Stimulated activated CD4-positive, alpha-beta T cell treated with anti-CD3 and anti-CD28 coated beads, Interleukin-12 subunit alpha, Interleukin-12 subunit beta, amount 100 ng/mL, for 48 hours (primary cell): ENCODE measurements at places on chromosomes 6 and 20.

- no peak for DNase-seq
Observed at GRCh38 chr6:53240139-53240538, 91.5 kb upstream of the GCM1 start.

DNA sequence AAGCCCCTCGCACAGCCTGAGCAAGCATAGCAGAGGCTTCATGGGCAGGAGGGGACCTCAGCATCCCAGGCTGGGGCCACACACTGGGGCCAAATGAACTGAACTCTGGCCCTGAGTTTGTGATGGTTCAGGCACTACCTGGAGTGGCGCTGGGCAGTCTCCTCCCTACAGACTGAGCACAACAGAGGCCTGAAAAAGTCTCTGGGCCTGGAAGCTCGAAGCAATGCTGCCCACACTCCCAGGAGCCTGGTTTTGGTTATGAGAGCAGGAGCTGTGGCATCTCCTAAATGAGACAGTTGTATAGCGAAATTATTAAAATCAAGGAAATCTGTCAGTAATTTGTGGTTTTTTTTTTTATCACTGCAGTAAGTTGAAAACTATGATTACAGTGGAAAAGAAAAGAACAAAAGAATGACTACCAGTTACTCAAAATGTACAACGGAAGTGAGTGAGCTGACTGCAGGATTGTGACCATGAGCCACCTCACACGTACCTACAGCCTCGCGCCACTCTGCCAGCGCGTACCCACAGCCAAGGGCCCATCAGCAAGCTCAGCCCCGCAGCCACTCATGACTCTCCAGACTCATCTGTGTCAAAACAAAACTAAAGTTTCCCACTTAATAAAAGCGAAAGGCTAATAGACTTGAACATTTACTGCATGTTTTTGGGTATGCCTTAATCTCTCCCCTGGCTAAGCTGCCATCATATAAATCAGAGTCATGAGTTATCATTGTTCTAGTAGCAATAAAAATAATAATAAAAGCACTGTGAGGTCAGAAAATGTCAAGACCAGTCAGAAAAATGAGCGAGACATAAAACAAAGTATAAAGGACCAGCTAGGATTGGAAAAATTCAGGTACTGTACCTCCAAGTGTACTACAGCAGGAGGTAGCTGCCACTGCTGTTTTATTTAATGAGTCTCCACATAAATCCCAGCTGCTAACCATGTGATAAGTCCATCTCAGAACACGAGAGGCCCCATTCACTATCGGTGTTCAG lies 177.0 kb downstream of the FOXC1 start:
- no peak for DNase-seq

GRCh38 chr20:3745686-3746173 lies 13.2 kb downstream of the HSPA12B start:
- DNase-seq = no peak

GRCh38 chr20:38880952-38881735 lies 45.1 kb upstream of the FAM83D start:
- no peak for DNase-seq

GRCh38 chr6:42269974-42270510 lies 52.4 kb upstream of the MRPS10 start:
- no peak for DNase-seq

GRCh38 chr20:44210406-44211176 lies at the start of gene OSER1:
Gene OSER1 (minus strand): TSS chr20:44210771. CDS start chr20:44206957, 3,814 bp downstream.
- peak; percentile 95 for DNase-seq

- DNase-seq = no peak
Observed at GRCh38 chr6:160912411-160912810, 79.2 kb upstream of the MAP3K4 start.

DNA sequence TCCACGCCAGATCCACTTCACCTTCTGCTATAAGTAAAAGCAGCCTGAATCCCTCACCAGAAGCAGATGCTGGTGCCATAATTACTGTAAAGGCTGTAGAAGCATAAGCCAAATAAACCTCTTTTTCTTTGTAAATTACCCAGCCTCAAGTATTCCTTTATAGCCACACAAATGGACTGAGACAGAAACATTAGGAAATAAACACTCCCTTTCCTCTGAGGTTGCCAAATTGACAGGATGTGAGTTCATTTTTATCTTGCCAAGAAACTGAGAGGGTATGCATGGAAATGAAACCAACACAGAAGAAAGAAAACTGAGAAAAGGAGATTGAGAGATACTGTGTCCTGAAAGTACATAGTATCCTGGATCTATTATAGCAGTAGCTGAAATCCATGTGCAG lies 481.2 kb downstream of the HAO1 start:
- no peak for DNase-seq

DNA sequence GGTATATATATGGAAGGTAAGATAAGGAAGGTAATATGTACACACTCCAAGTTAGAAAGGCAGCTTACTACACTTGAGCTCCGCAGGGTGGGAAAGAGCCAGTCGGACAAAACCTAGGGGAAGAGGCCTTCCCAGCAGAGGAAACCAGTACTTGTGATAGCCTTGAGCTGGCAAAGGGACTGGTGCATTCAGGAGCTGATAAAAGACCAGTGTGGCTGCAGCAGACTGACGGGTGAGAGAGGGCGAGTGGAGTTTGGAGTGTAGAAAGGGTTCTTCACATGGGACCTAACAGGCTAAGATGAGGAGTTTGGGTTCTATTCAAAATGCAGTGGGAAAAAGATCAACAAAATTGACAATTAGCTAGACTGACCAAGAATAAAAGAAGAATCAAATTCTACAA lies 49.3 kb upstream of the KIF13A start:
- no peak for DNase-seq

DNA sequence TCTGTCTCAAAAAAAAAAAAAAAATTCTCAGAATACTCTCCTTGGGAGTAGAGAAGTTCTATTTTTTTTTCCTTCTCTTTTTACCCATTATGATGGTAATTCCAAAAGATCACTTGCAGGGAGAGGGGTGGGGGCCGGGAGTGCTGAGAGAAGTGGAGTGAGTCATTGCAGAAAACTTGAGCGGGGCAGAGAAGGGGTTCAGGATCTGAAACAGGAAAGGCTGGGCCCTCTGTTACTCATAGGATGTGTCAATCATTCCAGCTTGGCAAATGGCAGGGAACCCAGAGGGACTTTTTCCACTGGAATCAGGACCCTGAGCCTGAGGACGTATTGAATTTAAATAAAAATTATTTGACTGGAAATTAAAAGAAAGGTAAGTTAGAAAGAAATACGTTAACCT lies 111.4 kb upstream of the ARMC2 start:
- DNase-seq = no peak

GRCh38 chr6:45714741-45715507 lies 300.7 kb downstream of the CLIC5 start:
- peak; percentile 34 for DNase-seq

DNA sequence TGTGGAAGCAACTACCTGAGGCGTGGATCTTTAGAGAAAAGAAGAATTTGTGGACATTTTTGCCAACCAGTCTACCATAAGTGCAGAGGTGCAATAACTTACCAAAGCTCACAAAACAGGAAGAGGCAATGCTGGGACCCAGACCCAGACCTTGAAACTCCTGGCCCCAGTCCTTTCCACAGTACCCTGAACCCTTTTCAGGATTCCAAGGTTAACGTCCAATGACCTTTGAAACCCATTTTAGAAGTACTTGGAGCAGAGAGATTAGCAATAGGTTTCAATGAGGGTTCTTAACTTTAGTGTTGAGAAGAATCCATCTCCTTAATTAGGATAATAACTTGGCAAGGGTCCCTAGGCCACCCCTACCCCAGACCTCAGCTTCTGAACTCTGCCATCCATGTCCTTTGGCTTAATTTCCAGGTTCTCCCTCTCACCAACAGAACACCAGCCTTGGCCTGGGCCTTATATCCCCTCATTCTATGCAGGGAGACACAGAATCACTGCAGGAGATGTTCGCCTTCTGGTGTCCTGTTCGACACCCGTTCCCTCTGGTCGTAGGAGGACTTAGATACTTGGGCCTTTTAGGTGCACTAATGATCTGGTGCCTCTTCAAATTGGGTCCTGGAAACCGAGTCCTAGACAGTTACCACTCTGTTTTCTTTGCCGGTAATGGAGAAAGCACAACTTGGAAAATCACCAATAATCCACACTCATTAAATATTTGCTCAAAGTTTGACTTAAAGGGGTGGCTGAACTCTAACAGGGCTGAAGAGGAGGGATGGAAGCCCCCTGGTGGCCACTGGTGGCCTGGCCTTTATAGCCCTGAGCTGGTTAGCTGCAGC lies 40.6 kb downstream of the ISM1 start:
- DNase-seq = peak; percentile 43

- DNase-seq = no peak
Observed at GRCh38 chr6:157946053-157946617, 35.5 kb upstream of the SYNJ2 start.

DNA sequence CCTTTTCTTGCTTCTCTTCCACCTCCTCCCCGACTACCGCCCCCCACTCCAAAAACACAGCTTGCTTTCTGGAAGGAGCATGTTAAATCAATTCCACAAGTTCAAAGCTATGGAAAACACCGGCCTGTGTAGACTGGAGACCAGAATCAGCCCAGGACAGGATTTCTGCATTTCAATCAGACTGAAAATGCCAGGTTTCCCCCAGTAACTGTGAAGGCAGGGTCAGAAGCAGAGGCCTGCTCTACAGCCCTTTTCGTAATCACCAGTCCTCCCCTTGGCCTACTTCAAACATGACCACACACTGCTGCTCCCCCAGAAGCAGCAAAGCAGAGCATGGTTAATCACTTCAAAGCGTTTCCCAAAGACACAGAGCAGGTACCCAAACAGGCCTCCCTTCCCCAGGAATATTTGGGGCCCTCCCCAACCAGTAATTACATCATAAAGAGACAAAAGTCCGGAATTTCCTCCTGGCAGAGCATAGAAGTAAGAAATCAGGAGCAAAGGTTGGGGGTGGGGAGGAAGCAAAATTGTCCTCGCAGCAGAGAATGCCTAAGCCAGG lies 38.4 kb downstream of the ZMYND8 start:
- DNase-seq = no peak

- DNase-seq = peak; percentile 51
Observed at GRCh38 chr6:109690373-109690736, 647 bp downstream of the AK9 start.

GRCh38 chr20:44309763-44310663 lies 989 bp downstream of the FITM2 start:
- no peak for DNase-seq

DNA sequence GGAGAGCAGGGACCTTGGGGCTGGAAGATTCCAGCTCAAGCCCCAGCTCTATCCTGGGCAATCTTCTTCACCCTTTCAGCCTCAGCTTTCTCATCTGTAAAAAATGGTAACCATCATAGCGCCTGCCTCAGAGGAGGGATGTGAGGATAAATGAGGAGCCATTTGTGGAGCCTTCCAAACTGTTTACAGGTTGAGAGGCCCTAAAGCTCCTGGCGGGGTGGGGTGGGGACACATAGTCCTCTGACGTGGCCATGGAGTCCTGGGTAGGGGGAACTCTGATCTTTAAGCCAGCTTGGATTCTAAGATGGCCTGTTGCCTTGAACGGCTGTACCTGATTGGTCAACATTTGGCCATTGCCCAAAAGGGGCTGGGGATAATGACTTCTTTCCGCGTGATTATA lies 111.1 kb downstream of the TOX2 start:
- DNase-seq = no peak

DNA sequence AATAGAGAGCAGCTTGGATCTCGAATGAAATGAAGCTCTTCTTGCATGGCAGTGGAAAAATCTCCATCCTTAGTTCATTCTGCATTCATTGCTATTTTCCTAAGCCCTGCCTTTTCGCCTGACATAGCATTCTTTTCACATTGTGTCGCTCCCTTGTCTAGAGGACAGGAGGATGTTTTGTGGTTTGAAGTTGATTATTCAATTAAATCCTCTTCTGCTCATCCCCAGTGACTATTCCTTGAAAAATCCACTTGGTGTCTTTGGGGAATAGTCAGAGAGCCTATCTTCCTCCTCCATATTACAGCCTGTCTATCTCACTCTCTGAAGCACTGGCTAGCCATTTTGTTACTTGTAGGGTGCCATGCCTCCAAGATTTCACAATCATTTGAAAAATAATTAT lies 161.2 kb downstream of the KLHL32 start:
- DNase-seq = no peak

- DNase-seq = no peak
Observed at GRCh38 chr20:7601431-7601830, 338.8 kb downstream of the HAO1 start.

DNA sequence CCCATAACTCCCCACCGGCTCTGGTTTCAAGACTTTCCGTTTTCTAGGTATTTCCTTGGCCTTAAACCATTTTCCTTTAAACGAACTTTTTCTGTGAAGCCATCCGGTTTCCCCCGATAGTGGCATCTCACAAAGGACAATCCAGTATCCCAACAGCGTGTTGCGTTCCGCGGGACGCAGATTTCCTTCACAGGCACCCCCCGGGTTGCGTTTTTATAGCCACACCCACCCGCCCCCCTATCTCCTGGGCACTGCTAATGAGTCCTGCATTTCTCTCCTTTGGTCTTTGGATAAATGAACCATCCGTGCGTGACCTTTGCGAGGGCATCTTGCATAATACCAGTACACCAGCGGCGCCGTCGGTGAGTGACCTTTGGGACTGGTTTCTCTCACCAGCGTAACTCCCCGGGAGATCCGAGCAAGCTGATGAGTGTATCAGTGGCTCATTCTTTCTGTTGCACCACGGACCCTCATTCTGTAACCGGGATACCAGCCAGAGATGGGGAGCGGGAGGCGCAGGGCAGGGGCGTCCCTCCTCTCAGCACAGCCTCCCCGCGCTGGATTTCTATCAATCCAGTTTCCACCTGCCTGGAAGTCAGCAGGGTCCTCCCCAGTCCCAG lies 586 bp upstream of the NQO2 start:
- no peak for DNase-seq

DNA sequence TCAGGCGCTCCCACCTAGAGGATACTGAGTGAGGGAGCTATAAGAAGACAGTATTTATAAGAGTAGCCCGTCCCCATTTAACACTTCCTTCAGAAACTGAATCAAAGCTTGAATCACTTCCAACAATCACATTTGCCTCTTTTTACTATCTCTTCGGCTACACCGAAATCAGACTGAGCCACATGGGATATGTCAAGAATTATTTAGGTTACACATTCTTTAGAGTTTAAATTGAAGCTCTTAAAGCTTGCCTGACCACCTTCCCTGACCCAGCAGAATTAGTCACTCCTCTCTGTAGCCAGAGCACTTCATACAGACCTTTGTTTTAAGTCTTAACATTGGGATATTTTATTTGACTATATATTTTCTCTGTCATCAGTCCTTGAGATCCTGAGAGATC lies 163.7 kb downstream of the MAFB start:
- no peak for DNase-seq

GRCh38 chr6:167499161-167499660 lies 174.3 kb downstream of the TTLL2 start:
- no peak for DNase-seq

- DNase-seq = no peak
Observed at GRCh38 chr6:142857233-142857761, 87.7 kb downstream of the HIVEP2 start.

DNA sequence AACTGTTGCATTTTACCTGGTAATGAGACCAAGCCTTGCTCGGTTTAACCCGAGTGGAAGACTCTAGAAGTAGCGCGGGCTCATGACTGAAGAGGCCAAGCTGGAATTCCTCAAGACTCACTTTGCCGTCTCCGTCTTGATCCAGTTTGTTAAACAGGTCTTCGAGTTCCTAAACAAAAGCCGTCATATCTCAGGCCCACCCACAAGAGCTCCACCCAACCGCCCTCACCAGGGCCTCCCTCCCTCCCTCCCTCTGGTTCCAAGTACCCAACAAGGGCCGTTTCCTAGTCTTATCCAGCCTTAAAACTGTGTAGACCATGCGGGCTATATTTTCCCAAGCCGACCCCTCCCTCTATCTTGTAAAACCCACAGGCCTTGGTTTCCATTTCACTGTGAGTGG lies 81.4 kb downstream of the NINL start:
- DNase-seq = no peak
